ENCODE measurements at places on chromosomes 2 and 18.
A peak's percentile ranks its signal among the peaks of the same experiment; 100 is the strongest.

DNA sequence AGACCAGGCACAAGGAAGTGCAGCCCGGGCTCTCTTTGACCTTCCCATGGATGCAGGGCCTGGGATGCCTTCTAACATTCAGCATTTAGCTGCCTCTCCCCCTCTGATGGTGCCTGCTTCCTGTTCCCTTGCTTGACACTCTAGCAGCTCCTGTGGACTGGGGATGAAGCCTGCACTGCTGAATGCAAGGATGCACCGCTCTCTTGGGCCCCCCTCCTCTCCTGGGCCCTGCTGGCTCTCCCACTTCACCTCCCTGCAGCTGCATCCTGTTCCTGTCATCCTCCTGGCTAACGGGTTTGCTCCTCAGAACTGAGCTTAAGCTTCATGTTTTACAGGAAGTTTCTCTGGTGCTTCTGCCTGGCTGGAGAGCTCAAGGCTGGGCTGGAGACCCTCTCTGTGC lies 254.1 kb downstream of the TSN start:
- no peak for DNase-seq

DNA sequence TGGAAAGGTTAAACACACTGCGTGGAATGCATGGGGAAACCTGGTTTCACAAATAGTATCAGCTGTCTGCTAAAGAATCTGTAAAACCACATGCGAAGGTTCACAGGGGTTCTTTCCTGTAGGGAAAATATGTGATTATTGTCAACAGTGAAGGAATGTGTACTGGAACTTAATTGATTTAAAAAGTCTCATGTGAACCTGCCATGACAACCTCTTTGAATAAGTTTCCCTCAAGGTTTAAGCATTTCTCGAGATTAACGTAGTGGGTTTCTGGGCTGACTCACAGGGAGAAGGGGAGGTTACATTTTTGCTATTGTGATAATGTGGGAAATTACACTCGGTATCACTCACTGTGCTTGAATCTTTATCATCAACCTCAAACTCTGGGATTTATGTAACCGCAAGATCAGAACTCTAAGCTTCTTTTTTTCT lies 28.2 kb upstream of the IL1R1 start:
- DNase-seq = peak; percentile 74

DNA sequence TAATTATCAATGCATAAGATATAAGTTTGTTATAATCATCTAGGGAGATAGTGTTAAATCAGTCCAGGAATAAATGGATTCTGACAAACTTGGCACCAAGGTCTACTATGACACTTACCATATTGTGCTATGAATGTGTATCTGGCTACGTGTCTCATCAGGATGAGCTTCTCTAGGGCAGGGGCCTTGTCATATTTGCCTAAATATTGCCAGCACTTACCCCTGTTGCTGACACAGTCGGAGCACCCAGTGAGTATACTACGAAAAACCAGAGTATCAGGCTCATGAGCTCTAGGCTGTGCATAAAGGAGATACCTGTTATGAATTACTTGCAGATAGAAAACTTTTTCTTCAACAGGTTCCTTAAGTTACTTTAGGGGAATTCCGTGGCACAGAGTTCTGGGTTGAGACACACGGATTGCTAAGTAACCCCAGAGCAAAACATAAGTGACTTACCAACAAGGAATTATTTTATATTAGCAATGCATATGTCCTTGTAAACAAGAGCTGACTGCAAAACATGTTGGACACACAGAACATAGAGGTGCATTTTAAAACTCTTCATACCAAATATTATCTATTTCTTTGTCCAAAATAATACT lies 7.7 kb upstream of the TTC39C start:
- DNase-seq = no peak

GRCh38 chr2:2456721-2457120 lies 125.6 kb upstream of the MYT1L start:
- peak; percentile 37 for DNase-seq

GRCh38 chr18:78727877-78728783 lies 251.5 kb upstream of the SALL3 start:
- DNase-seq = no peak

- peak; percentile 41 for DNase-seq
These were observed 49.4 kb downstream of the LONRF2 start for GRCh38 chr2:100272841-100273329.

DNA sequence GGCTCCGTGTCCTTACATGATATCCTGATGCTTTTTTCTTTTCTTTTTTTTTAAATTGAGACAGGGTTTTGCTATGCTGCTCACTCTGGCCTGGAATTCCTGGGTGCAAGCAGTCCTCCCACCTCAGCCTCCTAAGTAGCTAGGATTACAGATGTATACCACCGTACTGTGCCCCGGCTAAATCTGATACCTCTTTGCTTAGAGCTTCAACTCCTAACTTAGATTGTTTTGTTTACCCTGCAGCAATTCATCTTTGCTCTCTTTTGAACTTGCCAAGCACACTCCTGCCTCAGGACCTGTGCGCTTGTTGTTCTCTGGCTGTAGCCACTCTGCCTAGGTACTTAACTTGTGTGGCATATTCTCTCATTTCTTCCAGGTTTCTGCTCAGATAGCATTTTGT lies 24.5 kb downstream of the RAB10 start:
- no peak for DNase-seq

- DNase-seq = peak; percentile 65
These were observed 28.5 kb downstream of the HPCAL1 start for GRCh38 chr2:10331027-10331701.

GRCh38 chr2:45279356-45279755 lies 270.1 kb upstream of the SIX2 start:
- no peak for DNase-seq

DNA sequence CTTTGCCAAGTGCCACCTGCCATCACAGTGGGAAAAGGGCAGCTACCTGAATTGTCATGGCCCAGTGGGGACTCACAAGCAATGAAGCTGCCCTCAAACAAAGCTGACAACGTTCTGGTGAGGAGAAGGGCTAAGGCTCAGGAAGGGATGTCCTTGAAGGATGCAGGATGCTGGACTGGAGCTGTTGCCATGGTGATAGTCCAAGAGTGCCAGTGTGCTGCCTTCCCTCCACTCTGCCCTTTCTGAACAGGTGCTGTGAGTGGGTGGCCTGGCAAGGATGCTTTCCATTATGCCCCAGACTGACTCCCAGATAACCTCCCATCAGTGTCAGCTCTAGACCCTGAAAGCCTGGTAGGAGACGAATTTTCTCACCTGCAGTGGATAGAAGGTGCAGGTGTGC lies 137.8 kb upstream of the GYPC start:
- no peak for DNase-seq

GRCh38 chr2:163185160-163185559 lies 346.6 kb upstream of the KCNH7 start:
- DNase-seq = no peak

GRCh38 chr2:15944325-15945017 lies 4.1 kb downstream of the MYCN start:
- DNase-seq = no peak

- DNase-seq = peak; percentile 68
These were observed 754.9 kb downstream of the RNF144A start for GRCh38 chr2:7672027-7672684.

DNA sequence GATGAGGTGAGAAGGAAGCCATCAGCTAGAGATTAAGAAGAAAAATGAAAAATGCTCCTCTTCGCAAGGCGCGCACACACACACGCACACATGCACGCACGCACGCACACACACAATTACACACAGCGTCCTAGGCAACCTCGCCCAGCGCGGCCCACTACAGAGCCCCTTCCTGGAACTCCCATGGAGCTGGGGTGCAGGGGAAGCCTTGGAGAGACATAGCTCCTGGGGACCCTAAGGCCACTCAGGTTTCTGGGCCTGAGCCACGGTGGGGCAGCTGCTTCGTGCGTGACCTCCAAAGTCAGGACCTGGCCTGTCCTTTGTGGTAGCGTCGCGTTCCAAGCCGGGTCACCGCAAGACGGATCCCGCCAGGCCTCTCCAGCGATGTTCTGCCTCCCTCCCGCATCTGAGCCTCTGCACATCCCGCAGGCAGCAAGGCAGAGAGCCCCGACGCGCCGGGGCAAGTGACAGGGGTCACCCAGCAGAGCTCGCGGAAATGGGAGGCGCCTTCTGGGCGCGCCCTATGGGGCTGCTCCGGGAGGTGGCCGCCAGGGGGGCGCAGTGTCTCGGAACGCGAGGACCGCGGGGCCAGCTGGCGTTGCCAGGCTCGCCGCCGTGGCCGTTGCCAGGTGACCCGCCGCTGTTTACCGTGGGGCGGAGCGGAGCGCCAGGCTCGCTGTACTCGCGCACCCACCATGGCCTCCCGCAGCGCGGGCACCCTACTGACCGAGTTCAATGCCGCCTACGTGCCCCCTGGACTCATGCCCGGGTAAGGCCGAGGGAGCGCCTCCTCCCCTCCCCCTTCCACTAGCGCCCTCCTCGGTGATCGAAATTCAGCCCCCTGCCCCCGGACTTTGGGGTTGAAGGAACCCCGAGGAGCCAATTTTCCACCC lies 79.0 kb downstream of the CIB4 start:
- DNase-seq = peak; percentile 5

- DNase-seq = peak; percentile 31
These were observed 16.4 kb upstream of the ST3GAL5 start for GRCh38 chr2:85905187-85905666.
